ENCODE measurements at places on chromosomes 2 and 18.

DNA sequence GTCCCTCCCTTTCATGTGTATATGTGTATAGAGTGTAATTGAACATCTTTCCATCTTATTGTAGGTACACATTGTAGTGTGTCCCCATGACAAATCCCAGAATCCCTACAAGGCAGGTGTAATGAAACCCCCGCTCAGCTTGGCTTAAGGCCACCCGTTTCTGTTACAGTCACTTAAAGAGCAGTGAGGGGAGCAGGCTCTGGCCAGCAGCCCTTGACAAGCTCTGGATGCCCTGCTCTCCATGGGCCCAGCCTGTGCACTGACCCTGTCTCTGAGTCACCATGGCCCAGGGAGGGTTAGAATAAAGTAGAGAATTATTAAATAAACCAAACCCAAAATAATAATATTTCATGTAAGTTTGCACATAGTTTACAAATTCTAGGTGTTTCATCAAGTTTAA is 17.2 kb upstream of the MAL start:
- DNase-seq, result no peak

- DNase-seq, result peak; percentile 95
Measured at GRCh38 chr2:37819186-37819585, 105.9 kb upstream of the RMDN2 start.

- DNase-seq, result peak; percentile 64
Measured at GRCh38 chr2:143264851-143265250, 135.6 kb downstream of the ARHGAP15 start.

DNA sequence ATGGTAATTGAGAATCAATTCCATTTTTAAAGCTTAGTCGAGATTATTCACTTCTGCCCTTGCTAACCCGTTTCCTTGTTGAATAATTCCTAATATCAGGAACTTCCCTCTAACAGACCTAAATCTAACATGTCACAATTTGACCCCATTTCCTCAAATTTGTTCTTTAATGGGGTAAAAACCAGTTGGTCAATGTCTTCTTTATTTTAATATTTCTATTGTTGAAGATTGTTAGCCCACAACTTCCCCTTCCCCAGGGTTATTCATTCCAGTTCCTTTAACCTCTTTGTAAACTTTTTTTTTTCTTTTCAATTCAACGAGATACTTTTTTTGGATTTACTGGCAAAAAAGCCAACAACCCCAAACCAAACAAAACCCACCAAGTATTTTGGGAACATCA is 7.3 kb downstream of the TNFRSF11A start:
- no peak for DNase-seq

DNA sequence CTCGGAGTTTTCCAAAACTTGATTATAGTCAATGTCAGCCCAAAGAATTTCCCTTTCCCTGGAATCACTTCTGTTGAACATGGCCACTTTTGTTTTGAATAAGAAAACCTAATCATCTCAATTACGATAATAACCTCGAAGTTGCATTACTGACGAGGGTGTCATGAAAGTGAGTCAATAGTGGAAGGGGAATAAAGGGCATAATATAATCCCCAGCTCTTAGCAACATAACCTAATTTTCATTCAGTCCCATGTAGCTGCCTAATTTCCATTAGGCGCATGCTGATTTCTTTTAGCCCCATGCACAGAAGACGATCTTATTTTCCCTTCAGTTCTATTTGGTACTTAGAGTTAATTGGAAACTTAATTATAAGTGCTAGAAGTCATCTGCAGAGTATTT is 51.1 kb upstream of the RAPH1 start:
- DNase-seq, result no peak

DNA sequence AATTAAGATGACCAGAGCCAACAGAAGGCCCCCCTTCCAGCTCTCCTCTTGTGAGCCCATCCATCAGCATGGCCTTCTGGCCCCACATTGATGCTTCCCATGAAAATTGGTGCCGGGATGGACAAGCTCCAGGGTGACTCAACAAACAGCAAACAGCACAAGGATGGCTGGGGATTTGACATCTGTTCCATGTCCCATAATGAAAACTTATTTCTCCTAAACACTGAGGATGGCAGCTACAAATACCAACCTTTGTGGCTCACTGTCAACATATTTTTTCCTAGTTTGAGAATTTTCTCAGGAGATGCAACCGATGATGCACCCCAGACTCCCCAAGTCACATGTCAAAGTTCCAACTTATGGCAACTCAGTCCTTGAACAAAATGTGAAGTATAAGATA is 169.6 kb upstream of the SIX2 start:
- DNase-seq, result peak; percentile 29

GRCh38 chr2:172478353-172478752 is 51.0 kb downstream of the ITGA6 start:
- no peak for DNase-seq

- DNase-seq, result no peak
Measured at GRCh38 chr18:12891561-12891960, 7.5 kb upstream of the PTPN2 start.

Data from fibroblast of skin of abdomen (primary cell).